Stromal cell of bone marrow (primary cell): ENCODE measurements at places on chromosomes 5 and 9.

DNA sequence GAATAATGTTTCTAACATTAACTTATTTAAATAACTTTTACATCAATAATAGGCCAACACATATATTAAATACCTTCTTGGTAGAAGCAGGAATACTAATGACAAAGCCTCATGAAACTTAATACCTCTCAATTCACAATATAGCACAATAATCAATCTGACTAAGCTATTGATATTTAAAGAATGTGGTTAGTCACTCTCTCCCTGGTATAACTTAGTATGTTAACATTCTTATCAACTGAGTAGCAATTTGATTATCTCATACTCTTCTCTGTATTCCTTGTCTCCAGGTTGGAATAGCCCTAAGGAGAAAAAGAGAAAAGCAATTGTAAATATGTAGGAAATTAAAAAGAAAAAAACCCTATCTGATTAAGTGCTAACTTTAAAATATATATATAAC is 4.9 kb upstream of the PGGT1B start:
- peak; percentile 4 for DNase-seq

GRCh38 chr9:112869041-112869529 is 21.6 kb downstream of the SLC46A2 start:
- no peak for DNase-seq

- DNase-seq: no peak
Measured at GRCh38 chr5:98510143-98510985, 263.1 kb upstream of the RGMB start.

DNA sequence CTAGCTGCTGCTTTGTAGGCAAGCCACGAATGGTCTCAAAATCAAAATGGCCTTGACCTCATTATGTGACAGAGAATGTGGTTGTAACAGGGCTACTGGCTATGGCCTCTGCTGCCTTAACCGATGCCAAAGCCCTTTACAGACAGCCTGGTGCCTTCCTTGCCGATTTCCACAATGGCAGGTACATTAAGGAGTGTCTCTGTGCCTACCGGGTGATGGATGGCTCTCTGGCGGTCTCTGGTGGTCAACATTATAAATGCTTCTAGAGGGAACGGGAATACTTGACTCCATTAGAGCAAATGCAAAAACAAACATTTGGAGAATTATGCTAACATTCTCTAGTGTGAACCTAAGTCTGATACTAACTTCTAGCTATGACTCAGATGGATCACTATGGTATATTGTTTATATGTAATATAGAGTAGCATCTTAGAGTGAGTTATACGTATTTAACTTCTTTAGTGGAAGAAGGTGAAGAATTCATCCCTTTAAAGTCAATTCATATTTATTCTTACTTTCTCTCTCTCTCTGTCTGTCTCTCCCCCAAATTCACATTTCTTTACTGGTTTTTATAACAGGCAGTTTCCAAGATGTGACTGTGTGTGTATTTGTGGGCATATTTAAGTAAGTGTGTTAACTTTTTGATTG is 52.5 kb downstream of the RPS23 start:
- DNase-seq: peak; percentile 33

- DNase-seq: no peak
Measured at GRCh38 chr5:77080905-77081304, 6.2 kb downstream of the ZBED3 start.

DNA sequence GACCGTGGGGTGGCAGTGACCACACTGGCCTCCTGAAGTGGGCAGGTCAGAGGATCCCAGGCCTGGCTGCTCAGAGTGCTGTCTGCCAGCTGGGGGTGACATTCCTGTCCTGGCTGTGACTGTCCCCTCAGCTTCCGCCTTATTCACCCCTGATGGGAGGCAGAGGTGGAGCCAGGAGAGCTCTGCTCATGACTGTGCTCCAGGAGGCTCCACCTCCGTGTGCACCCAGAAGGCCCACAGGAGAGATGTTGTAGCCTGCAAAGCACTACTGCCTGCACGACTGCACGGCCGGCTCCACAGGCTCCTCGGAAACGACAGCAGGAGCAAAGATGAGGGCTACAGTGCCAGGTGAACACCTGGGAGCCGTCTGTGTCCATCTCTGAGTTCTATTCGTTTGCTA is 60.9 kb downstream of the ROPN1L start:
- no peak for DNase-seq

DNA sequence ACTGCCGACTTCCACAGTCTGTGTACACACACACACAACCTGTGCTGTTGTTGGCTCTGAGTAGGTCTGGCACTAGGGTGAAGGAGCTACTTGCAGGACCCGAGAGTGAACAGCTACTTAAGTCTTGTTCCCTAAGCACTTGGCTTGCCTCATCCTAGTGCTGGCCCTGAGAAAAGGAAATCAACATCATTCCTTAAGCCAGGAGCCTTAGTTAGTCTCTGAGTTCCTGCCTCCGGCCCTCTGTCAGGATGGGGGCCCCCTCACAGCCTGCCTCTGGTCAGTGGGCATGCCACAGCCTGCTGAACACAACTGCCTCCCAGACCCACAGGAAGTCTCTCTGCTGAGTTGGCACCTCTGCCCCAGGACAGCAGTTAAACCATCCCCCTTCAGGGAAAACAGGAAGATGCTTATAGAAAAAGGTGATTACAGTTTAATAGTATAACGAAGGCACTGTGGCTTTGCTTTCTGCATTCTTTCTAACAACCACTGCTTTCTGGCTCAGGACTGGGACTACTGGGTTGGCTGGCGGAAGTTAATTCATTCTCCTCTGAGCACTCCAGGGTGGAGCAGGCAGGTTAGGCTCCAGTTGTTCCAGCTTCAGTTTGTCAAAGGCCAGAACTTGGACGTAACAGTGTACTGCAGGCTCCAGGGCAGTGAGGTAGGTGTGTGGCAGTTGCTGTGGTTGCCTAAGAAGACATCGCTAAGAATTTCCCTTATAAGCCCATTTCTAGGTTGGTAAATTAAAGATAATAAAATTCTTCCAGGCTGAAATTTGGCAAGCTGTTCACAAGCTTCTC is 2.8 kb downstream of the MAMDC2 start:
- DNase-seq: no peak

DNA sequence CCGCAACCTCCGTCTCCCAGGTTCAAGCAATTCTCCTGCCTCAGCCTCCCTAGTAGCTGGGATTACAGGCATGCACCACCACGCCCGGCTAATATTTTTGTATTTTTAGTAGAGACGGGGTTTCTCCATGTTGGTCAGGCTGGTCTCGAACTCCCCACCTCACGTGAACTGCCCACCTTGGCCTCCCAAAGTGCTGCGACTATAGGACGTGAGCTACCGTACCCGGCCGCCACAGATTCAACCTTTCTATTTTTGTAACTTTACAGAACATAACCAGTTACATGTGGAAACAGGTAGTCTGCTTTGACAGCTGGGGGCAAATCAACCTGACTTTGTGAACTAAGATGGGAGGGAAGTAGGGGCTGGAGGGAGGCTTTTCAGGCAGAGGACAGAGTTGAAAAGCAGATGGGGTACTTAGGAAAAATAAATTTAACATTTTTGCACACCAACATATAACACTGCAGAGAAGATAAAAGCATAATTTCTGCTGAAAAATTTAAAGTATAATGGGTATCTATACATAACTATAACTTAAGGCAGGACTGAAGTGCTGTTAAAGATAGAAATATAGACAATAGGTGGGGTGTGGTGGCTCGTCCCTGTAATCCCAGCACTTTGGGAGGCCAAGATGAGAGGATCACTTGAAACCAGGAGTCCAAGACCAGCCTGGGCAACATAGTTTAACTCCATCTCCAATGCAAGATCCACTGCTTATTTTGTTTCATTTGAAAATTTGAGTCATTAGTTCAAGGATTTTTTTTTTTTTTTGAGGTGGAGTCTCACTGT is 5.1 kb downstream of the RPL37 start:
- DNase-seq: no peak

GRCh38 chr5:36177715-36178523 is 26.0 kb downstream of the SKP2 start:
- peak; percentile 27 for DNase-seq

DNA sequence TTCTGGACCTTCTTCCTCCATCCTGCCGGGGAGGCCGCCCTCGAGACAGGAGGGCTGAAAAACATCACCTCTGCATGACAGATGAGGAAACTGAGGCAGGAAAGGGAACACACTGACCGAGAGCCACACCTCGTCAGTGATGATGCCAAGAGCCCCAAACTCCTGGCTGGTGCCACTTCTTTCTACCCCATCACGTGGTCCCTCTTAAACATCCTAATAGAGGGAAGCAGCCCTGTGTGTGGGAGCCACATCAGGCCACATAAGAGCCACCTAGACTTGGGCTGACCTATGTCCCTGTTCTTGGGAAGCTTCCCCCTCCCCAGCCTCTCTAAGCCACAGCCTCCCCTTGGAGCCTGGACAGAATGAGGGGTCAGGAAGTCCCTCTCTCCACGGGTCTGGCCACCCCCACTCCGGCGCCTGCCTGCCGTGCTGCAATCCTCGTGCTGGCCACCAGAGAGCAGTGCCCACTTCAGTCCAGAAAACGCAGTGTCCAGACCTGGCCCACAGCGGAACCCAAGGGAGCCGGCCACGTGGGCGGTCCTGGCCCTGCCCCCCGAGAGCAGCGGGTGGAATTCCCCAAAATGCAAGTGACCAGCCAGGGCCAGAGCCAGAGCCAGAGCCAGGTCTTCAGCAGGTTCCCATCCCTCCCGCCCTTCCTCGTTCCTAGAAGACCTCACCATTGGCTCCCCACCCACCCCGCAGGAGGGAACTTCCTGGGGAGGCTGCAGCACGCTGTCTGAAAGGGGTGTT is 54.7 kb upstream of the SARDH start:
- DNase-seq: peak; percentile 45

GRCh38 chr9:111621895-111622480 is 9.1 kb upstream of the DNAJC25 start:
- DNase-seq: no peak
